ENCODE measurements at places on chromosomes 4 and X. TPM values are rescaled to one million over a fixed set of nuclear protein-coding genes. Genes with fewer than 3 reads are reported as not detected.

GRCh38 chrX:48910926-48911411 lies 477 bp downstream of the SLC35A2 start:
- peak; percentile 66 for DNase-seq

The CCDC120 gene
- total RNA-seq = 1.2 TPM

DNA sequence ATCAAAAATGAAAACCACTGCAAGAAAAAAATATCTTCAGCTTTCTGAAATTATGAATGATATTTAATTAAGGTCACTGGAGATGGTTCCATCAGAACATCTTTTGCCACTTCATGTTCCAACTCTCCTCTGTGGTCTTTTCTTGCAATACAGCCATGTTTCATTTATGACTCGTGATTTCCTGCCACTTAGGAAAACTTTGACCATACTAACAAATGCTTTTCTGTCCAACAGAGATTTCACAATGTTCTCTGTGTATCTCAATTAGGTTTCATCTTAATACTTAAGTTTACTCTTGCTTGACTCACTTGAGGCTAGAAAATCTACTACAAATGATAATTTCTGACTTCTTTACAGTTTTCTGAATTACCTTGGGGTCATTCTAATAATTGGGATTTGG lies 330.9 kb downstream of the CXXC4 start:
- no peak for DNase-seq

DNA sequence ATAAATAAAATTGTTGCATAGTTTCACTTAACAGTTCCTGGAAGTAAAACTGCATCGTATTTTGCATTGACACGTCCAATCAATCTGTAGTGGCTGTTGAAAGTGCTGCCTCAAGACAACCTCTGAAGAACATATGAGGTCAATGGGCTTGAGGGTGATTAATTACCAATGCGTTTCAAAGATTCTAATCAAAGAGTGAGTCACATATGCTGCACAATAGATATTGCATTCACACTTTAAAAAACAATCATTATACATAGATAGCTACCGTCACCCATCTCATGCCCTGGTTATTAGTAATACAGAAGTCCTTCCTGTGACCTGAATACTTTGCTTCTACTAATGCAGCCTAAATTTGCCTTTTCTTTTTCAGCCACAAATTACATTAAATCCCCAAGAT lies 743.3 kb upstream of the SLIT2 start:
- peak; percentile 43 for DNase-seq

- DNase-seq = no peak
Measured at GRCh38 chr4:139665079-139665689, 435 bp upstream of the MGST2 start.

DNA sequence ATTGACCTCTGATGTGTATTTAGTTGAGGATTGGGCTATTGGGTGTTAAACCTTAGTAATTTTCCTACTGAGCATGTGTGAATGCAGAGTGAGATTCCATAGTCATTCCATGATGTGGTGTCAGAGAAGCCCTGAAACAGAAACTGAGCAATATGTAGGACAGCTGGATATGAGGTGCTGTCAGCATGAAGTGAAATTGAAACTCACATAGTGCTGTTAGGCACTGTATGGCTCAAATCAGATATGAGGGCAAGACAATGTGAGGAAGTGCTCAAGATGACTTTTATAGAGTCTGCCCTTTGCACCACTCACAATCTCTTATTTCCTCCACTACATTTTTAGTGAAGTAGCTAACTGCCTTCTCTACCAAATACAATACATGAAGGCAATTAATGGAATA lies 188.3 kb downstream of the SH3BGRL start:
- no peak for DNase-seq

GRCh38 chr4:174742561-174742960 lies 86.5 kb downstream of the GLRA3 start:
- no peak for DNase-seq

GRCh38 chrX:17692709-17693346 lies 44.5 kb upstream of the SCML1 start:
- DNase-seq = peak; percentile 63

- DNase-seq = no peak
Measured at GRCh38 chr4:134628066-134628465, 426.5 kb upstream of the PABPC4L start.

DNA sequence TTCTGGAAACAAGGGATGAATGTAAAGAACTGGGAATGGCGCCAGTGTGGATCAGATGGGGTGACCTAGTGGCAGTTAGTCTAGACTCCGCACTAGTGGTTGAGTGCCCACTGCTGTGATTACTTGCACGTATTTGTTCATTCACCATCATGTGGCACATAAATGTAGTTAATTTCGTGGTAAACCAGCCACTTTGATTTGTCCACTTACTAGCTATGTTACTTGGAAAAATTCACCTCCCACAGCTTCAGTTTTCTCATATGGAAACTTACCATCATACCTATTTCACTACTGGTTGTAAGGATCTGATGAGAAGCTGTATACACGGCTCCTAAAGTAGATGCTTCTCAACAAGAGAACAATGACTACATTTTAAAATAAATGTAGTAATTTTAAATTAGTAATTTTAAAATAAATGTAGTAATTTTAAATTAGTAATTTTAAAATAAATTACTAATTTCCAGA lies 394 bp upstream of the DYNLT3 start:
- DNase-seq = no peak

- no peak for DNase-seq
Measured at GRCh38 chr4:169050881-169051760, 41.1 kb upstream of the CBR4 start.

GRCh38 chr4:139718358-139718757 lies 52.7 kb downstream of the MGST2 start:
- DNase-seq = no peak

- DNase-seq = no peak
Measured at GRCh38 chr4:140753329-140753728, 2.9 kb downstream of the TBC1D9 start.

The PPP4R3C gene
- total RNA-seq = not detected

DNA sequence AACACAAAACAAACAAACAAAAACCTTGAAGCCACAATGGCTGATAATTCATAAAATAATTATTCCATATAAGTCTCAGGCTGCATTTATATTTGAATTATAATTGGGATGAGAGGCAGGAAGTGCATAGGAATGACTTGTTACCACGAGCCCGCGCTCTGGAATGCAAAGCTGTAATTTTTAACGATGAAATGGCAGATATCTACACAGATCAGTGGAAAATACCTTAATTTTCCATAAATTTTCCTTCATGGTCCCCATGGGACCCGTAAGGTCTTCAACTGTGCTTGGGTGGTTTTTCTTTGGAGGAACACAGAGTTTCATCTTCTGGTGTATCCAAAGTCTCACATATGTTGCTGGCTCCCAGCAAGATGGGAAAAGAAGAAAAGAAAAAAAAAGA lies 226.8 kb downstream of the SHOX start:
- no peak for DNase-seq

The CTAG1B gene
- not detected for total RNA-seq

DNA sequence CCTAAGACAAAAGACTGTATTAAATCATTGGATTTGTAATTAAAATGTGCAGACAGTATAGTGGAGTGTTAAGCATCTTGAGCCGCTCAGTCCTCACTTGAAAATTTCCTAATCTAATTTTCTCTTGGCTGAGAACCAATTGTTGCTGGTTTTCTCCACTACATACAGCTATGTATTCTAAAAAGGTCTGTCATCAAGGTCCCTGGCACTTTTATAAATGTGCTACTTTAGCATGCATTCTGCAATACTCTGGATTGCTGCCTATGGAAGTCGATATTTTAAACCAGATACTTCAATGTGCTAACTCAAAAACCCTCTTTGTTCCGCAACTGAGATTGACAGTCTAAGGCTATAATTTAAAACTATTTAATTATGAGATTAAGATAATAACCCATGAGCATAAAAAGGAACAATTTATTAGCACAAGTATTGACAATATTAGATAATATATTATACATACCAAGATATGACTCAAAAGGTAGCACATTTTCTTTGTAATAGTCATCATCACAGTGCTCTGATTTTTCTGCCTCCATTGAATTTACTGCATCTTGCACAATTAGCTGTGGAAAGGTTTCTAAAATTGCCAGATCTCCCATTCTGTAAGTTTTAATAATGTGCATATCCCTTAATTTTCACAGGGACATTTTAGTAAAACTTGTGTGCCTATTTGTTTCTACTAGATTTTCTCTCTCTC lies 815.1 kb downstream of the ADGRL3 start:
- no peak for DNase-seq

- DNase-seq = peak; percentile 87
Measured at GRCh38 chr4:145937971-145938611, 532 bp downstream of the ZNF827 start.

The UGT2A1 gene
- total RNA-seq = not detected

GRCh38 chr4:103994059-103994458 lies 274.3 kb upstream of the TACR3 start:
- DNase-seq = no peak

GRCh38 chr4:113502906-113503305 lies 258.6 kb downstream of the CAMK2D start:
- no peak for DNase-seq

All from osteoblast (primary cell).